Body of pancreas (tissue), 4 donors: ENCODE measurements at places on chromosomes 1 and 21. TPM values are rescaled to one million over a fixed set of nuclear protein-coding genes. Genes with fewer than 3 reads are reported as not detected.

GRCh38 chr21:32270748-32271147, 8.1 kb downstream of the MIS18A start:
- H3K4me1 ChIP-seq = no peaks in the 10 kb centered on the region
- H3K4me3 ChIP-seq = no peak overlapping the region
- no peaks in the 10 kb centered on the region for H3K36me3 ChIP-seq
- H3K27ac ChIP-seq = no peak overlapping the region

OR2AK2 gene
- total RNA-seq = not detected

DNA sequence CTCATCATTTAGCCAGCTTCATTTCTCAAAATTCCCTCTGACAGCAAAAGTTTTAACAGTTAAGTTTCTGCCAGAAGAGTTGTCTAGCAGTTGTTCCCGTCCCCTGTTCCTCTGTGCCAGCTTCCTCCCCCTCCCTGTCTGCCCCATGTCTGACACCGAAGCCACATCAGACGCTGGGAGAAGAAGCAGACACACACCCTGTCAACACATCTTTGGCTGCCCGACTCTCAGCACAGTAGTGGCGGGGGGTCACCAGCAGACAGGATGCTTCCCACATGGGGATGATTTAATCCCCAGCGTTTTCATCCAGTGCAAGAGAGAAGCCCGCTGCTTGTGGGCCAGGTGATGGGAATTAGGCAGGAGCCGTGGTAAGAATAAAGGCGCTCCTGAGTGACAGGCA, 379.4 kb upstream of the RUNX1 start:
- H3K27ac ChIP-seq = no peak overlapping the region
- no peaks in the 10 kb centered on the region for H3K36me3 ChIP-seq
- H3K4me1 ChIP-seq = no peaks in the 10 kb centered on the region
- H3K4me3 ChIP-seq = no peak overlapping the region
- H3K27me3 ChIP-seq = no peaks in the 10 kb centered on the region

- no peaks in the 10 kb centered on the region for H3K36me3 ChIP-seq
- no peaks in the 10 kb centered on the region for H3K27me3 ChIP-seq
- no peak overlapping the region for H3K4me3 ChIP-seq
- peak overlapping the region; percentile 39 for H3K27ac ChIP-seq
These were observed 3.8 kb upstream of the EEIG2 start for GRCh38 chr1:108556066-108556465.

- no peaks in the 10 kb centered on the region for H3K27me3 ChIP-seq
- H3K36me3 ChIP-seq = no peaks in the 10 kb centered on the region
- no peaks in the 10 kb centered on the region for H3K4me1 ChIP-seq
- peak; percentile 62 for DNase-seq
- no peak overlapping the region for H3K27ac ChIP-seq
These were observed 115.3 kb upstream of the FMN2 start for GRCh38 chr1:239976130-239976968.

- no peaks in the 10 kb centered on the region for H3K27me3 ChIP-seq
- no peaks in the 10 kb centered on the region for H3K36me3 ChIP-seq
- H3K4me3 ChIP-seq = no peak overlapping the region
- H3K27ac ChIP-seq = no peak overlapping the region
- H3K4me1 ChIP-seq = peaks cover 4% of the 10 kb centered on the region
These were observed 192.2 kb upstream of the C8B start for GRCh38 chr1:57157818-57158603.

GRCh38 chr1:234960722-234961455, 167.7 kb downstream of the TOMM20 start:
- DNase-seq = peak; percentile 80
- H3K36me3 ChIP-seq = no peaks in the 10 kb centered on the region
- H3K4me1 ChIP-seq = peaks cover 94% of the 10 kb centered on the region
- no peak overlapping the region for H3K4me3 ChIP-seq

GRCh38 chr1:191674626-191675179, 483.6 kb upstream of the RGS18 start:
- no peaks in the 10 kb centered on the region for H3K27me3 ChIP-seq
- H3K27ac ChIP-seq = no peak overlapping the region
- H3K4me3 ChIP-seq = no peak overlapping the region
- no peak for DNase-seq

SUMO3 gene
- total RNA-seq = 20.4 TPM

GLIS1 gene
- total RNA-seq = not detected

VASH2 gene
- not detected for total RNA-seq

- DNase-seq = no peak
- no peaks in the 10 kb centered on the region for H3K27me3 ChIP-seq
- H3K4me1 ChIP-seq = no peaks in the 10 kb centered on the region
- no peak overlapping the region for H3K27ac ChIP-seq
- no peaks in the 10 kb centered on the region for H3K36me3 ChIP-seq
These were observed 35.2 kb upstream of the OR2B11 start for GRCh38 chr1:247493106-247493505.

DNA sequence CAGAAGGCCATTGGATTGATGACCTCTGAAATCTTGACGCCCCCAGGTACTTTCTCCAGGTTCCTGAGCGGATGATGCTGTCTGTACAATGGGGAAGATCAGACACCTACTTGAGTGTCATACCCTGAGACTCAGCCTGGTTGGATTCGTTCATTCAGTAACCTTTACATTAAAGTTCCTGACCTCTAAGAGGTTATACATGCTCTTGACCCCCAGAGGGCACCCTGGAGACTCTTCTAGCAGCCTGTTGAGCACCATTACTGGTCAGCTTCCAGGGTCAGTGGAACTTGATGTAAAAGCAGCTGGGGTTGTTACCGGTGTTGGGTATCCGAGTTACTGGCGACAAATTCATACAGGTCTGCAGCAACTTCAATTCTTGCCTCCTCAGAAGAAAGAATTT, 114.3 kb upstream of the ZNF678 start:
- H3K27ac ChIP-seq = no peak overlapping the region
- H3K27me3 ChIP-seq = no peaks in the 10 kb centered on the region
- H3K36me3 ChIP-seq = no peaks in the 10 kb centered on the region
- peak; percentile 40 for DNase-seq
- H3K4me1 ChIP-seq = no peaks in the 10 kb centered on the region
- no peak overlapping the region for H3K4me3 ChIP-seq

DNA sequence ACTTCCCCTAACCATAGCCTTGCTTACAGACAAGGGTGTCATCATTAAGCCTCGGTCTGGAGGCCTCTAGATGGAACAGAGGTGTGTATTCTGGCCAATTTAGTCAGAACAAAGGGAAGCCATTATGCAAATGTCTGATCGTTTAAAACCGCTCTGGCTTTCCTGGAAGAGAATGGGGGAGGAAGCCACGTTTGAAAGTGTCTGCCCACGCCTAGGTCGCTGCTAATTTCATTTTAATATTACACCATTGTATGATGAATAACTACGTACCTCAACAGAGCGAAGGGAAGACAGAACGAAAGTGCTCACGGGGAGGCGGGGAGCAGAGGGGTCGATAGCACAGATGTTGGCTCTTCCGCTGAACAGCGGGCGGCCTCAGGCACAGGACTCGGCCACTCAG, 41.1 kb upstream of the CSF3R start:
- H3K27ac ChIP-seq = no peak overlapping the region
- DNase-seq = no peak
- H3K4me3 ChIP-seq = no peak overlapping the region
- H3K36me3 ChIP-seq = no peaks in the 10 kb centered on the region
- H3K27me3 ChIP-seq = no peaks in the 10 kb centered on the region
- no peaks in the 10 kb centered on the region for H3K4me1 ChIP-seq

GSTM5 gene
- 1.8 TPM for total RNA-seq

DNA sequence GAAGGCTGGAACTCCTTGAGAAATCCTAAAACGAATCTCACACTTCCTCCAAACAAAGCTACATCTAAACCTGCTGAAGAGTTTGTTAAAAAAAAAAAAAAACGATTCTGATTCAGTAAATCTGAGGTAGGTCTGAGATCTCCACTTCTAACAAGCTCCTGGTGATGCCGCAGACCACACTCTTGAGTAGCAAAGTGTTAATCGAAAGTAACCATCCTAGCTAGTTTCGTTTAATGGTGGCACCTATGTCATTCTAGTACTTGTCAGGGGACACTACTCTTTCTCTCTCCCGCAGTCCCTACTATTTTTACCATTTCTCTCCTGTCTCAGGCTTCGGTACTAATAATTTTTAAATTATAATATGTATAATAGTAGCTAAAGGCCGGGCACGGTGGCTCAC, 2.1 kb downstream of the CLCC1 start:
- H3K36me3 ChIP-seq = no peaks in the 10 kb centered on the region
- DNase-seq = no peak
- no peak overlapping the region for H3K4me3 ChIP-seq
- H3K27ac ChIP-seq = no peak overlapping the region
- no peaks in the 10 kb centered on the region for H3K27me3 ChIP-seq
- H3K4me1 ChIP-seq = peaks cover 27% of the 10 kb centered on the region

MIGA1 gene
- total RNA-seq = 10.4 TPM

DNA sequence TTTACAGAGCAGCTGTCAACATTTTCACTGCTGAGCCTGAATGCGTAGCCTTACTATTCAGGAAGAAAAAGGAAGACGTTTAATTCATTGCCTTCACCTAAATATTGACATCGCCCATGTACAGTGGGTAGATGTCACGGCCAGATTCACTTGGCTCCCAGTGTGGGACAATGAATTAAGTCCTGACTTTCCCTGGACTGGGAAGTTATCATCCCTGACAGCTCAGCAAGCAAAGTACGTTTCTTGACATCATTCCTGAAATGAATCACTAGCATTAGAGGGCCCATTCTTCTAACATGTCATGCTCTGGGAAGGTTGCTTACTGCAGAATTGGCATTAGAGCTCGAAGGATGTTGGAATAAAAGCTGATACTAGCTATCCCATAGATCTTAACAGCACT, 37.8 kb downstream of the LRRC53 start:
- H3K4me3 ChIP-seq = no peak overlapping the region
- no peaks in the 10 kb centered on the region for H3K27me3 ChIP-seq
- H3K36me3 ChIP-seq = no peaks in the 10 kb centered on the region

GRCh38 chr21:46122758-46123683, 25.1 kb downstream of the COL6A2 start:
- no peaks in the 10 kb centered on the region for H3K4me1 ChIP-seq
- H3K36me3 ChIP-seq = no peaks in the 10 kb centered on the region
- H3K4me3 ChIP-seq = no peak overlapping the region
- DNase-seq = peak; percentile 0

TFF3 gene
- total RNA-seq = 16.3 TPM

- H3K36me3 ChIP-seq = no peaks in the 10 kb centered on the region
- H3K27ac ChIP-seq = no peak overlapping the region
- no peaks in the 10 kb centered on the region for H3K27me3 ChIP-seq
- no peaks in the 10 kb centered on the region for H3K4me1 ChIP-seq
These were observed 13.5 kb upstream of the BCL10 start for GRCh38 chr1:85289848-85290335.

MYOC gene
- total RNA-seq = 5.4 TPM

GJA8 gene
- total RNA-seq = not detected

- no peak overlapping the region for H3K27ac ChIP-seq
- no peak overlapping the region for H3K4me3 ChIP-seq
- no peaks in the 10 kb centered on the region for H3K27me3 ChIP-seq
- no peaks in the 10 kb centered on the region for H3K36me3 ChIP-seq
These were observed 3.3 kb upstream of the B4GALT3 start for GRCh38 chr1:161180639-161181038.

TMPRSS3 gene
- total RNA-seq = 12.7 TPM

DNA sequence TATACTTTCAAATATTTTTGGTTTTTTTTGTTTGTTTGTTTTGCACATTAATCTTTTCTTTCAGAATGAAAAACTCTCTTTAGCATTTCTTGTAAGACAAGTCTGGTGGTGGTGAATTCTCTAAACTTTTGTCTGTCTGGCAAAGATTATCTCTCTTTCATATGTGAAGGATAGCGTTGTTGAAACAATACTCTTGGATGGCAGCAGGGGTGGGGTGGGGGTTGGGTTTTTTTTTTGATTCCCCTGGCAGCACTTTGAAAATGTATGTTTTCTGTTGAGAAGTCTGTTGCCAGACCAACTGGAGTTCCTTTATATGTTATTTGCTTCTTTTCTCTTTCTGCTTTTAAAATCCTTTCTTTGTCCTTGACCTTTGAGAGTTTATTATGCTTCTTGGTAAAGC, 160.2 kb downstream of the VAV3 start:
- H3K27ac ChIP-seq = no peak overlapping the region
- H3K27me3 ChIP-seq = no peaks in the 10 kb centered on the region
- H3K4me3 ChIP-seq = no peak overlapping the region
- H3K36me3 ChIP-seq = no peaks in the 10 kb centered on the region
